ENCODE measurements at places on chromosomes 2 and 18.

- DNase-seq = no peak
These were observed 27.1 kb upstream of the CWC22 start for GRCh38 chr2:180033993-180034894.

- no peak for DNase-seq
These were observed 79.1 kb upstream of the TANC1 start for GRCh38 chr2:158889135-158889853.

GRCh38 chr2:32614084-32614483 lies 13.8 kb upstream of the TTC27 start:
- no peak for DNase-seq

- no peak for DNase-seq
These were observed 727.6 kb upstream of the SOX11 start for GRCh38 chr2:4964579-4964978.

DNA sequence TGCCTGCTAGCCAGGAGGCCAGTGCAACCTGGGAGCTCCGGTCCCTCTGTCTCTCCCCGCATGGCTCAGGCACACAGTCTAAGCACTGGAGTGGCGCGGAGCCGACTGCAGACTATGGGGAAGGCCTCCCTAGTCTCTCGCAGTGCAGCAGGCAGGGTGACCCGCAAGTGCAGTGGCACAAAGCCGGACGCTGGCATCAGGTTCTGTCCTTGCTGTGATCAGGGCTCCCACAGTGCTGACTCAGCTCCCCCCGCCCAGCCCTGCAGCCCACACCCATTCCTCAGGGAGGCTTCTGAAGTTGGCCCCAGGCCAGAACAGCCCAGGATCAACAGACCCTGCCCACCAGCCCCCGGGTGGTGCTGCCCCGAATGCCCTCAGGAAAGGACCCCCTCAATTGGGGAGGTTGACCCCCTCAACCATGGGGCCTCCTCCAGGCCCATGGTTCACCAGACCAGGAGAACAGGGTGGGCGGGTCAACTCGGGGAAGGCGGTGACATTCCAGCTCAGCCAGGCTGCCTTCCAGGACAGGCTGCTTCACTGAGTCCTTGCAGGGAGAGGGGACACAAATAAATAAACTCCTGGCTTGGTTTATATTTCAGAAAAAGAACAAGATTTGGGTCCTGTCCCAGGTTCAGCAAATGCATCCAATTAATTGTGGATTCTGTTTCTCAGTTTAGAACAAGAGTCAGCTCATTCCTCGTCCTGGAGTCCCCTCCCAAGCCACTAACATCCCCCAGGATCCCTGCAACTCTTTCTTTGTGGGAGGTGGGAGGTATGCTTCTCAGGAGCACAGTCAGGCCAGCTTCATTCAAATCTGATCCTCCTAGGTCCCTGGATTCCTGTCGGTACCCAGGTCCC lies 12.2 kb downstream of the BIN1 start:
- no peak for DNase-seq

- peak; percentile 53 for DNase-seq
These were observed 765.4 kb downstream of the MBD2 start for GRCh38 chr18:53458944-53459580.

Data from nucleus accumbens (tissue), 56 donors.